ENCODE measurements at places on chromosomes 4 and X.

- DNase-seq = no peak
Observed at GRCh38 chr4:102324730-102325129, 20.6 kb downstream of the SLC39A8 start.

GRCh38 chrX:38109042-38109898, 102.9 kb downstream of the SYTL5 start:
- DNase-seq = no peak

DNA sequence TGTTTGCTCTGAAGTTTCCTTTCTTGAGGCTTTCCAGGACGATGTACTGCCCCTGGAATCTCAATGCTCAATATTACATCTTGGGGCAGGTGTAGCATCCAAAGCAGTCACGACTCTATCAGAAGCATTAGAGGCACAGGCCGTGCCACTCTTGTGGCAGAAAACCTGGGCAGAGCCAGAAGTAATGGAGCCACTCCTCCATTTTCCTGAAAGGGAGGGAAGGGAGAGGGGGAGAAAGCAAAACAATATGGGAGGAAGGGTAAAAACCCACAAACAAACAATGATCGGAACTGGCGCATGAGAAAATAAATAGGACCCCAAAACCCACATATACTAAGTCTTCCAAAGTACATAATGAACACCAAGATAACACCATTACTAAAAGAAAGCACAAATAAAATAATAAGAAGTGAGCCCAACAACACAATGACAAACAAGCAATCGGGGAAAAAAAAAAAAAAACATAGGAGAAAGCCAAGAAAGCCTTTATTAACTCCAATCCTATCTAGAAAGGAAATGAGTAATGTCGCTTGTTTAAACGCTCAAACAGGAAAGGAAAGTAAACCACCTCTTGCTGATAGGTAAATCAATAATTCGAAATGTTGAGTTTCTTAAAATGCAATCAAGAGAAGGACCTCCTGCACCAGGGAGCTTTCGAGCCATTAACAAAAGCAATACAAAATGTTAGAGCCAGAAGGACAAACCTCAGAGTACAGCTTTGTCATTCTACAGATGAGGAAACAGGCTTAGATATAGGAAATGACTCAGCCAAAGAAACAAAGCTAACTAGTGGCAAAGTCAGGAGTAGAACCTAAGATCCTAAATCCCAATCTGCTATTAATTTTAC, 117.4 kb downstream of the ATRX start:
- no peak for DNase-seq

- no peak for DNase-seq
Observed at GRCh38 chr4:71050809-71051208, 57.4 kb downstream of the DCK start.

GRCh38 chr4:98670186-98670585, 11.8 kb upstream of the TSPAN5 start:
- no peak for DNase-seq

GRCh38 chr4:123163501-123163900, 233.1 kb upstream of the SPRY1 start:
- no peak for DNase-seq

DNA sequence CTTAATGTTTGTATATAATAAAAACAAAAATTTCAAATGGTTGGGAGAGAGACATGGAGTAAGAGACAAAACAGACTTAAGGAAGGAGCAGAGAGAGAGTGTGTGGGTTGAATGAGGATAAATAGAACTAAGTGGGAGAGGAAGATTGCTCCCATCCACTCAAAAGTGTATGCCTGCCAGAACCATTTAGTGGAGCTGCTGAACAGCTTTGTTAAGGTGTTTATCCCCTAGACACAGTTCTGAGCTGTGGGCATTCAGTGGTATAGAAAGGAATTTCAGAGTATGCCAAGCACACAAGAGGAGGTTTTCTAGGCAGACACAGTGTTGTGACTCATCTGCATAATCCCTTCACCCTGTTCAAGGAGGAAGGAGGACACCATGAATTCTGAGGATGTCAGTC, 508.6 kb upstream of the EPHA5 start:
- DNase-seq = no peak

DNA sequence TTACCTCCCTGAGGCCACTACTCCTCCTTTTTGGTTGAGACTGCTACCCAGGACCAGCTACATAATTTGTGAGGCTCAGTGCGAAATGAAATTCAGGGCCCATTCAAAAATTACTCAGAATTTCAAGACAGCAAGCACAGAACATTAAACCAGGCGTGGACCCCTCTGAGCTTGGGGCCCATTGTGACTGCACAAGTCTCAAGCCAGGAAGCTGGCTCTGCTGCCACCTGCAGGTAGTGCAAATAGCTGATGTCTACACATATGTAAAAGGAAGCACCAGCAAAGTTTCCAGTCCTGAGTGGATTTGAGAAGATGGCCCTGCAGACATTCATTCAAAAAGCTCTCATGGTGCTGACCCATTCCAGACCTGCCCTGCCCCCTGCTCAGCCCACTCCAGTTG, 213.4 kb upstream of the LNX1 start:
- peak; percentile 31 for DNase-seq

DNA sequence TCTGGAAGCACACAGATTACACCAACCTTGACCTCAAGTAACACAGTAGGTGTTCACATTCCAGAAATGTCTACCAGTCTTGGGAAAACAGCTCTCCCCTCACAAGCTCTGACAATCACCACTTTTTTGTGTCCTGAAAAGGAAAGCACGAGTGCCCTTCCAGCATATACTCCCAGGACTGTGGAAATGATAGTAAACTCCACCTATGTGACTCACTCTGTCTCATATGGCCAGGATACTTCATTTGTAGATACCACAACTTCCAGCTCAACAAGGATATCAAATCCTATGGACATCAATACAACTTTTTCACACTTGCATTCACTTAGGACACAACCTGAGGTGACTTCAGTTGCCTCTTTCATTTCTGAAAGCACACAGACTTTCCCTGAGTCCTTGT, 46.9 kb downstream of the ADGRG4 start:
- no peak for DNase-seq

GRCh38 chr4:102734116-102734515, 26.7 kb downstream of the MANBA start:
- no peak for DNase-seq

DNA sequence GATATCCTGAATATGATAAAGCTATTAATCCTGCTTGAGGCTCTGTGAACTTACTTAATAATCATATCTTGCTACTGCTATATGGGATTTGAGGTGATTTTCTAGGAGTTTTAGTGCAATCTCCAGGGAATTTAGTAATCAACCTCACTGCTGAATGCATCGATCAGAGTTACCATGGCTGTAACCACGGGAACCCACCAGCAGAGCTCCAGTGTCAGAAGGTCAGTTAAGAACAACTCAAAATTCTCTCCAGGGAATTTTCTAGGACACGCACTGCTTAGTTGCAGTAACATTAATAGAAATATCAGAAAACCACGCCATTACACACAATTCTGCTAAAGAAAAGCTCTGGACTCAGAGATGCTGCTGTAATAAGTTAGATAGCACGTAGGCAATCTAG, 1477.2 kb upstream of the TENM3 start:
- no peak for DNase-seq
